ENCODE measurements at places on chromosomes 1 and 21. TPM values are rescaled to one million over a fixed set of nuclear protein-coding genes. Genes with fewer than 3 reads are reported as not detected.

The CLCA1 gene
- not detected for total RNA-seq

The SLC1A7 gene
- total RNA-seq: not detected

The OR2T29 gene
- not detected for total RNA-seq

The ZNHIT6 gene
- 19.4 TPM for total RNA-seq

The TNFRSF14 gene
- 19.8 TPM for total RNA-seq

The BCL2L15 gene
- total RNA-seq: 8.5 TPM

The HPCA gene
- 0.05 TPM for total RNA-seq

The CLEC20A gene
- not detected for total RNA-seq

The EXO1 gene
- total RNA-seq: 1.8 TPM

The TCP10L gene
- 0.55 TPM for total RNA-seq

The NAXE gene
- total RNA-seq: 92.9 TPM

The FBLIM1 gene
- 213 TPM for total RNA-seq

The AIM2 gene
- total RNA-seq: not detected

The NMNAT2 gene
- 0.17 TPM for total RNA-seq

The C1orf50 gene
- total RNA-seq: 8.2 TPM

The BTBD8 gene
- 9.3 TPM for total RNA-seq

The IQCC gene
- 0.87 TPM for total RNA-seq

The FALEC gene
- not detected for total RNA-seq

The APOBEC4 gene
- not detected for total RNA-seq

The FCAMR gene
- total RNA-seq: 3.6 TPM

The MTMR11 gene
- total RNA-seq: 5.6 TPM

The SPAG17 gene
- 14.6 TPM for total RNA-seq

The HSD3B2 gene
- total RNA-seq: not detected

The RGS7 gene
- total RNA-seq: not detected

The AQP10 gene
- not detected for total RNA-seq

The HMGCS2 gene
- total RNA-seq: not detected

The LAMC1 gene
- 241 TPM for total RNA-seq

The RSPH1 gene
- total RNA-seq: 1.0 TPM

The TDRD10 gene
- 0.10 TPM for total RNA-seq

The DNAJC28 gene
- 1.9 TPM for total RNA-seq

The PDXK gene
- total RNA-seq: 390 TPM

The PTPN22 gene
- total RNA-seq: 2.1 TPM

The RNF2 gene
- 31.3 TPM for total RNA-seq

The RGS4 gene
- 3.3 TPM for total RNA-seq

The RXRG gene
- not detected for total RNA-seq

The UBL4B gene
- not detected for total RNA-seq

The CFAP141 gene
- total RNA-seq: not detected

The CBR3 gene
- total RNA-seq: 3.3 TPM

The PLA2G2A gene
- total RNA-seq: not detected

The TTC22 gene
- total RNA-seq: 10.3 TPM

The TIE1 gene
- 0.94 TPM for total RNA-seq

The EFHD2 gene
- 77.3 TPM for total RNA-seq

The IVL gene
- total RNA-seq: 2.4 TPM

The S100A4 gene
- total RNA-seq: 7.6 TPM

The CFHR3 gene
- not detected for total RNA-seq

The OLIG2 gene
- not detected for total RNA-seq

The TAS1R2 gene
- not detected for total RNA-seq

The DNAJC8 gene
- total RNA-seq: 71.1 TPM

The LIPI gene
- not detected for total RNA-seq

The BTG2 gene
- total RNA-seq: 54.3 TPM

The XKR8 gene
- 4.2 TPM for total RNA-seq

The FLG2 gene
- total RNA-seq: not detected

The SLC2A5 gene
- 1.6 TPM for total RNA-seq

The C1orf167 gene
- not detected for total RNA-seq

The NLRP3 gene
- 9.9 TPM for total RNA-seq
